ENCODE measurements at places on chromosomes 6 and 20.

GRCh38 chr6:130324657-130325056 lies 41.2 kb upstream of the TMEM200A start:
- DNase-seq: no peak

- no peak for DNase-seq
Measured at GRCh38 chr6:147691446-147691845, 183.0 kb downstream of the SAMD5 start.

DNA sequence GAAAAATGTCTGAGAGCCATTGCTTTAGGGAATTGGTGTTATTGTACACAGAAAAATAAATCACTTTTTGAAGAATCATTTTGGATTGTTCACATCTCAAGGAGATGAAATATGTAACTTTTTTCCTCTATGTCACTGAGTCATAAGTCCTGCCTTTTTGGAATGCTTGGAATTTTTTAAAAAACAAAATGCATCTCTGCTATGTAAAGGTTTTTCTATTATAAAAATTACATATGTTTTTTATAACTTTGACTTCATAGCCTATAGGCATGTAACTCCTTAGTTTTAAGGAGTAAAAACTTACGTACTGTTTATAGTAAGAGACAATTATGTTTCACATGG lies 8.7 kb downstream of the RNF144B start:
- no peak for DNase-seq

GRCh38 chr20:32040142-32040953 lies 11.7 kb upstream of the HCK start:
- peak; percentile 93 for DNase-seq

GRCh38 chr6:15247500-15248450 lies 1.9 kb downstream of the JARID2 start:
- peak; percentile 54 for DNase-seq

- DNase-seq: peak; percentile 4
Measured at GRCh38 chr6:122222761-122223160, 176.7 kb upstream of the HSF2 start.

DNA sequence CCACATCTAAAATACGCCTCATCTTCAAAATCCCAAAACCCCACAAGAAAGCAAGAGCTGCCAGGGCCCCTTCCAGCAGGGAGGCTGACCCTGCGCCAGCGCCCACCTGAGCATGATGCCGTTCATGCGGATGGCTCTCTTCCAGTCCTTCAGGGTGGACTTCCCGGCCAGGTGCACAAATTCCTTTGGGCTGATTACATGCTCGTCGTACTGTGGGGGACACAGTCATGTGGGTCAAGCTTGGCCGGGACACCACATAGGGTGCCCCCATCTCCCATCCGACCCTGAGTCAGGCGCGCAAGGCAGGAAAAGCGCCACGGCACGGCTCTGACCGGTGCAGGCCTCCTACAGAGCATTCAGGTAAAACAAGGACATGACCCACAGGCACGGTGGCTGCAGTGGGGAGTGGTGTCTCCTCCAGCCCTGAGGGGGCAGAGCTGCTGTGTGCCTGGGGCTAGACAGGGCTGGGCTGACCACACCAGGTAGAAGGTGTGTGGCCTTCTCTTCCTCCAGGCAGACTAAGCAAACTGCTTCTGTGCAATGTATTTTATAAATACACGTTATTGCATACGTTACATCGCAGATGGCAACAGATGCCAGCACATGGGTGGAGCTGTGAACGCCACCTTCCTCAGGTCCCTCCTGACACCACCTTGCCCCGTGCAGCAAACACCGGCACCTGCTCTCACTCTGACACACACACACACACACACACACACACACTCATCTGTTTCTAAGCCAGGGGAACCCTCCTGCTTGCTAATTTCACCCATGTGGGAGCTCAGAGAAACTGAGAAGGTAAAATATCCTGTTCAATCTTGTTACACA lies 23.8 kb upstream of the HELZ2 start:
- no peak for DNase-seq

DNA sequence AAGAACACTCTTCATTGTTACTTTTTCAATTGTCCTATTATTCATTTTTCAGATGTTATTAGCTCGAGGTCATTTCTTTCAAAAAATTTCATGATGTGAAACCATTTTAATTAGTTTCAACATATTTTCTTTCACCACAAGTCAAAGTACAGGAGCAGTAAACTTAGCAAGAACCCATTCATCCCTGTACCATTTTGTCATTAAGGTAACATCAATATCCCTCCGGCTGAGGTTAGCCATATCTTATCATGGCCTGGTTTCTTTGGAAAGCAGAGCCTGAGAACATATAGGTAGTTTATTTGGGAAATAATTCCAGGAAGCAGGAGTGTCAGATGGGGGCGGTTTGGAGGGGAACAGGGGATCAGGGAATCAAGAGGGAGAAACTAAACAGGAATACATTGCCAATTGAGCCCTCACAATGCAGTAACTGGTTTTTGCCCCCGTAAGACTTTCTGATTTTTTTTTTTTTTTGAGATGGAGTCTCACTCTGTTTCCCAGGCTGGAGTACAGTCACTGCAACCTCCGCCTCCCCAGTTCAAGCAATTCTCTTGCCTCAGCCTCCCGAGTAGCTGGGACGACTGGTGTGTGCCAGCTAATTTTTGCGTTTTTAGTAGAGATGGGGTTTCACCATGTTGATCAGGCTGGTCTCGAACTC lies 83.7 kb downstream of the MKKS start:
- no peak for DNase-seq

- no peak for DNase-seq
Measured at GRCh38 chr6:77511860-77512259, 48.6 kb upstream of the HTR1B start.

- DNase-seq: no peak
Measured at GRCh38 chr20:40811660-40812414, 122.8 kb upstream of the MAFB start.

DNA sequence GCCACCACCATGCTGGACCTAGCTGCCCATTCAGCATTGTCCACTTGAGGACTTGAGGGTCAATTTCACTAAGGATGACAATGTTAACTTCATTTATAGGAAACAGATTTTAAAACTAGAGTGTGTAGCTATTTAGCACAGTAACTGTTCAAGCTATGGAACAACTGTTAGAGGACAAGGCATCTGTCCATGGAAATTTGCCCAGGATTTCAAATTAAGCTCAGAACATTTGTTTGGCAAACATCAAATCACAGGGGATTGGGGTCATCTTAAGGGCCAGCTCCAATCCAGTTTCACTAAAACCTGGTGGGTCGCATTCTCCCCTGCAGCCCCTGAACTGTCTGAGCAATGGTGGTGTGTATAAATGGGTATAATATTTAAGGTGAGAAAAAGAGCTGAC lies 35.1 kb downstream of the PM20D2 start:
- DNase-seq: no peak

GRCh38 chr6:116631379-116631990 lies 15.2 kb downstream of the RSPH4A start:
- no peak for DNase-seq

- DNase-seq: no peak
Measured at GRCh38 chr6:128600397-128600951, 80.1 kb upstream of the PTPRK start.

DNA sequence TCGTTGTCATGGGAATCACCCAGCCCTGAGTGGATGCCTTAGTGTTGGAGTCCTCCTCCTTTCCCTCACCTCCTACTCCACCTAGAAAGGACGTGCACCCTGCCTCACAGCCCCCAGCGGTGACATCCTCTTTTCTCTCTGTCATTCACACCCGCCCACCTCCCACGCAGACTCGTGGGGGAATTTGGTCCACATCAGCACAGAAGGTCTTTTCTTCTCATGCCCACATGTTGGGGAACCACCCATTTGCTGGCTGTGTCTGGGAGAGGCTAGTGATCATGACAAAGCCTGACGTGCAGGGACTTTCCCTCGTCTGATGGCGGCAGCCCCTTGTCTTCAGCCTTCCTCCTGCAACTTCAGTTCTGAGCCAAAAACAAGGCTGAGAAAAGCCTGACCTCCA lies 96.0 kb upstream of the CNKSR3 start:
- no peak for DNase-seq

GRCh38 chr20:53939190-53939571 lies 131.2 kb downstream of the BCAS1 start:
- DNase-seq: no peak

DNA sequence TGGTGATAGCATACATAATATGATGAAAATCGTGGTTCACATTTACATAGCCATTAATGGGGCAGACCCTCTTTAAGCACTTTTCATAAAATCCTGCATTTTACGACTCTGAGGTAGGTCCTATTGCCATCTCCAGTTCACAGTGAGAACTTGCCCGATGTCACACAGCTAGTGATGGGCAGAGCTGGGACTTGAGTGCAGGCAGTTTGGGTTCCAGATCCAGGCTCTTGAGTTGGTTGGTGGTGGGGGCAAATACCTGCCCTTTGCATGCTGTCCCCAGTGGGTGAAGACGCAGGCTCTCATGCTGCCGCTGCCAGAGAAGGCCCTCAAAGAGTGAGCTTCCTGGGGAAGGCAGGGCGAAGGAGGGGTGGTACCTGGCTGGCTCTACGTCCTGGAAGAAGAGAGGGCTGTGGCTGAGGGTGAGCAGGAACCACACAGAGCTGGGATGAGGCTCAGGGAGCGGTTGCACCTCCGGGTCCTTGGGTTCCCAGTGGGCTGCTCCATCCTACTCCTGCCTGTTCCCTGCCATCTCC lies 6.1 kb upstream of the BAK1 start:
- DNase-seq: no peak

GRCh38 chr6:113920663-113921267 lies 50.2 kb downstream of the HDAC2 start:
- DNase-seq: peak; percentile 29

- no peak for DNase-seq
Measured at GRCh38 chr20:61322151-61322865, 70.2 kb downstream of the CDH4 start.

GRCh38 chr6:105814745-105815536 lies 271.2 kb upstream of the PRDM1 start:
- DNase-seq: no peak

DNA sequence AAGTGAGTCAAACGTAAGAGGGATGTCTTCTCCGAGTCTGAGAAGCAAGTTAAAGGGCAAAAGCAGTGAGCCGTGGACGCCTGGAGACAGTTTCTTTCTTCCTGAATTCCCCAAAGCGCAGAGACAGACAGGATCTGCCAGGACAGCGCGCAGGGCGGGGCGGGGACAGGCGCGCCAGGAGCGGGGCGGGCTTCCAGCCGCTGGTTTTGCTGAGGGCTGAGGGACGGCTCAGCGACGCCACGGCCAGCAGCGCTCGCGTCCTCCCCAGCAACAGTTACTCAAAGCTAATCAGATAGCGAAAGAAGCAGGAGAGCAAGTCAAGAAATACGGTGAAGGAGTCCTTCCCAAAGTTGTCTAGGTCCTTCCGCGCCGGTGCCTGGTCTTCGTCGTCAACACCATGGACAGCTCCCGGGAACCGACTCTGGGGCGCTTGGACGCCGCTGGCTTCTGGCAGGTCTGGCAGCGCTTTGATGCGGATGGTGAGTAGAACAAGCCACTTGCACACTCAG lies at the start of gene SCGN:
TSS of gene SCGN (plus strand) at position 209 of the 509 bp plus-strand sequence. CDS start at position 398, 189 bp downstream.
- no peak for DNase-seq

DNA sequence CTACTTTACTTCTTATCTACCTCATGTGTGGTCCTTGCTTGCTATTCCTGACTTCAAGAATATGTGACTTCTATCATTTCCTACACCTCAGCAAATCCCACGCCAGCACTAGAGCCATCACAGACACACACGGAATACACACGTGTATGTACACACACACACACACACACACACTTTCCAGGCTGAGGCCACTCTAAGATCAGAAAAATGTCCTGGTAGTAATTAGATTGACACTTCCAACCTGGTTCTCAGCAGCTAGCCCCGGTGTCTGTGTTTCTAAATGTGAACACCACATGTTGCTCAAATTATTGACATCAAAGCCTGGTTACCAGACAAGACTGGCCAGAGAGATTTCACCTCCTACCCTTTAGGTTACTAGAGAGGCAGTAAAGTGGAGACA lies 54.1 kb upstream of the SASH1 start:
- no peak for DNase-seq

DNA sequence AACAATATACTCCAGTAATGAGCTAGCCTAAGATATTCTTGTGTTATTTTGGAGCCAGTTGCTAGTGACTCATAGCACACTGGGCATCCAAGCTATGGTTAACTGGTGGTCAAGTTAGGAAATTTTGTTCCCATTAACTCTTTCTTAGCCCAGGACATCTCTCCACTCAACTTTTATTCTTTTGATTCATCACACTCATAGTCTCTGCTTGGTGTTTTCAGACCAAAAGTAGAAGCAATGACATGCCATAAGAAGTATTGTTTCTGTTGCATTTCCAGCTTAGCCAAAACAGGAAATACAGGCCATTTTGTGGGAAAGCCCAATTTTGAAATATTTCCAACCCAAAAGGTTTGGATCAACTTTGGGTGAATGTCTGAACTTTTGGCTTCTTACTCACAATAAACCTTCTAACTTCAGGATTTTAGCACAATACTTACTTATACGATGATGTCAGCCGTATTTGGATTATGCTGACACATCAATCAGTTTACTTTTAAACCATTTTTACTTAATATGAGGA lies 31.6 kb upstream of the CCN2 start:
- no peak for DNase-seq

GRCh38 chr20:64053841-64054661 lies 4.6 kb upstream of the SOX18 start:
- DNase-seq: no peak

DNA sequence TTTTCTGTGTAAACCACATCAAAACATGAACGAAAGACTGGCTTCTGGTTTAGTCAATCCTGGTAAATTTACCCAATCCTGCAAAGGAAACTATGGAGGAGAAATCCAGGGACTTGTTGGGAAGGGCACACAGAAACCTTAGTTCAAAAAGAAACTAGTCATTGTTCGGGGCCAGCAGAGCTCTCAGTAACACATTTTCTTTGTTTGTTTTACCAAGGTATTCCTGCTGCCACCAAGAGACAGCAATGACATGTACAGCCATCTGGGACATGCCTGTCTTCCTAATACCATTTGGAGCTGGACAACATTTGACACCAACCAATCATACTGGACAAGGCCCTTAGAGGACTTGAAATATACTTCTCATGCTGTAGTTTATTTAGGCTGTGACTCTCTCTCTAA lies 8.3 kb downstream of the OARD1 start:
- DNase-seq: no peak

DNA sequence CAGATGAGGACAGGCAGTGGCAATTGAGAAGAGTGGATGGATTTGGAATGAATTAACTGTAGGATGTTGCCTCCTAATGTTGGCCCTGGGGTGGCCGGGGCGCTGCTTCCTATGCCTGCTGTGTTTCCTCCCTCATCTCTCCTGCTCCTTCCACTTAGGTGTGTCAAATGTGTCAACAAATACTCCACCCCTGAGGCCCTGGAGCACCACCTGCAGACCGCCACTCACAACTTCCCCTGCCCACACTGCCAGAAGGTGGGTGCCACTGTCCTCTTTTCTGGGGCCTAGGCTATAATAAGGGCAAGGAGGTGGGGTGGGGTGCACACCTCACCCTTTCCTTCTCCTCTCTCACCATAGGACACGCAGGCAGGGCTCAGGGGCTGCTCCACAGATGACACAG lies 30.0 kb upstream of the CHMP4B start:
- no peak for DNase-seq

Measured in AML-193 (cell line).